ENCODE measurements at places on chromosomes 2 and 18. TPM values are rescaled to one million over a fixed set of nuclear protein-coding genes. Genes with fewer than 3 reads are reported as not detected.

The BCL11A gene
- 4.5 TPM for total RNA-seq

- no peak for DNase-seq
Observed at GRCh38 chr2:202545523-202545922, 89.2 kb upstream of the FAM117B start.

GRCh38 chr2:39290433-39290832 lies 46.7 kb upstream of the CDKL4 start:
- no peak for DNase-seq

The SOCS6 gene
- total RNA-seq = 17.0 TPM

DNA sequence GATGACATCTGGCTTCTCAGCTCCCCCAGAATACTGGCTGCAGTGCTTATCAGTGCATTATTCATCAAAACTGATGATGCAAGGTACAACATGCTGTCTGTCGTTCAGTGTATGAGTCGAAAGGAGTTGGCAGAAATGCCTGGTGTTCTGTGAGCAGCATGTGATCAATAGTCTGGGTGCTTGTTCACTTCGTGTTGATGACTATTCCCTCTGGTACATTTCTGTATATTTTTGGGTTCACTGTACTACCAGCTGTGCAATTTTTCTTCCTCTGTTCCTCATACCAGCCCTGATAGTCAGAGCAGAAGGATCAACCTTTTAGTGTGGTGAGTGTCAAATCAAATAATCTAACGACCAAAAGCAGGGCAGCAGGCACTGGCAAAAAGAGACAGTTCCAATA lies 59.0 kb upstream of the KLHL14 start:
- DNase-seq = no peak

GRCh38 chr2:166337932-166338331 lies 37.8 kb downstream of the SCN9A start:
- DNase-seq = no peak

DNA sequence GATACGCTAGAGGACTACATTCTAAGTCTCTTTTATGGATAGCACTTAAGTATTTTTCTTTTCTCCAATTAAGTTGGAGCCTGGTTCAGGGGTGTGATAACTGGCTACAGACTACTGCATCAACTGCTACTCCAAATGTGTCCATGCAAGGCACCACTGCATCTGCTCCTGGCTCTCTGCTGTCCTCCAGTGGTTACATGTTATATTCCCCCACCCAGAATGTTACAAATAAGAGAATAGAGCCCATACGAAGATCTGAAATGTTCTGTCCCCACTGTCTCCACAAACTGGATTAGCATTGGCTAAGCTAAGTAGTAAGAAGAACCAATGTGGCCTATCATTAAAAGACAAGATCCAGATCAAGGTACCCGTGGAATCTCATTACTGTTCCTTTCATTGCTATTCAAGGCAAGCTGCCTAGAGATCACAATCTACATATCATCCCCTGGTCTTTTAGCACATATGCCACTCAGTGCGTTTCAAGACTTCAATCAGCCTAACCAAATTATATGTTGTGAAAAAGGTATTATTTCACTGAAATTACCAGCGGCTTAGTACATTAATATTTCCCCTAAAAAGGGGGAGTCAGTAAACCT lies 308.3 kb upstream of the SLC8A1 start:
- DNase-seq = peak; percentile 19

DNA sequence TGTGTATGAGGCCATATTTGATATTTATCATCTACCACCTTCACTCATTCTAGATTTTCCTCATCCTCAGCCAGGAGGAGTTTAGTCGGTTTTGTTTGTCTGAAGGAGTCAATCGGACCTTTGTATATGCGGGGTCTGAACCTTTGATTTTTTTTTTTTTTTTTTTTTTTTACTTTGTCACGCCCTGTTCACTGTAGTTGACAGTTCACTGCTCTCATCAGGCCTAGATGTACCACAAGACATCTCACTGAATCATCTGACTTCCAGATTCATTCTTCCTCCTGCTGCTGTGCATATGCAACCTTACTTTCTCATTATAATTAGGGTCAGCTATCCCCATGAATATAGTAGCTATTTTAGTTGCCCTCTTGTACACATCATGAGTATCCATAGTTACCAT lies 133.2 kb downstream of the ARHGAP15 start:
- DNase-seq = no peak

DNA sequence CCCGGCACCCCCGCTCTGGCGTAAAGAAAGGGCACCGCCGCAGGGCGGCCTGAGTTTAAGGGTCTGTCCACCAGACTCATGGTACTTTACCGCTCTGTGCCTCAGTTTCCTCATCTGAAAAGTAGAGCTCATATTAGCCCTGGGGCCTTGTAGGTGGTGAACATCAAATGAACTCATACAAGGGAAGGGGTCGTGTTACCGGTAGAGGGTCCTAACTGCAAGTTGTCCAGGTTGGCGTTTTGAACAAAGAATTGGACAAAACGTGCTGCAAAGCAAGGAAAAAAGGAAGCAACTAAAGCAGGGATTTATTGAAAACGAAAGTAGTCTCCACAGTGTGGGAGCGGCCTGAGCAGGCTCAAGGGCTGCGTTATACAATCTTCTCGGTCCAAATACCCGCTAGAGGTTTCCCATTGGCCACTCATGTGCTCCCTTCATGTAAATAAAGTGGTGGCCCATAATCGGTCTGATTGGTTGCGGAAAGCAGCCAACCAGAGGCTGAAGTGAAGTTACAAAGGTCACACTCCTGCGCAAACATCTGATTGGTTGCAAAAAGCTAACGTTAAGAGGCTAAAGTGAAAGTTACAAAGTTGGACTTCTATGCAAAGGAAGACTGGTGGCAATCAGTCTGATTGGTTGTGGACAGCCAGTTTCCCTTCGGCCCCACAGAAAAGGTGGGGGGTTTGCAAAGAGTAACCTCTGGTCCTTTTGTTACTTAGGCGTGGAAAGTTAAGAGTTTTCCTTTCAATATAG lies 80.7 kb upstream of the LDLRAD4 start:
- no peak for DNase-seq

The UPP2 gene
- total RNA-seq = not detected

The NEURL3 gene
- total RNA-seq = 1.2 TPM

The IWS1 gene
- 98.3 TPM for total RNA-seq

The TMEM37 gene
- total RNA-seq = not detected

DNA sequence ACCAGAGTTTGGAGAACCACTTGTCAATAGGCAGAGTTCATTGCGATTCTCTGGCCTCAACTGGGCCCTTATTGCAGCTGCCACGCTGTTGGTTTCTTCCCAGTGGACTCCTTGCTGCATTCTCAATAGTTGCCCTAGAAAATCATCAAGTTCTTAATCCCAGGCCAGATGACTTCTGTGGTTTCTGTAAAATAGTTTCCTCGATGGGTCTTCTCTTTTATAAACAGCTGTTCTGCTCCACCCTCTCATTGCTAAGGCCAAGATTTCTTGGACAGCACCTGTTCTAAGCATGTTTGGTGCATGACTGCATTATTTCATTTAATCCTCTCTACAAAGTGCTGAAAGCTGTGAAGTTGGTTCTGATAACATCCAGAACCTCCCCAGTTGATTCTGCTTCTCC lies 131.0 kb downstream of the BCL2L11 start:
- no peak for DNase-seq

DNA sequence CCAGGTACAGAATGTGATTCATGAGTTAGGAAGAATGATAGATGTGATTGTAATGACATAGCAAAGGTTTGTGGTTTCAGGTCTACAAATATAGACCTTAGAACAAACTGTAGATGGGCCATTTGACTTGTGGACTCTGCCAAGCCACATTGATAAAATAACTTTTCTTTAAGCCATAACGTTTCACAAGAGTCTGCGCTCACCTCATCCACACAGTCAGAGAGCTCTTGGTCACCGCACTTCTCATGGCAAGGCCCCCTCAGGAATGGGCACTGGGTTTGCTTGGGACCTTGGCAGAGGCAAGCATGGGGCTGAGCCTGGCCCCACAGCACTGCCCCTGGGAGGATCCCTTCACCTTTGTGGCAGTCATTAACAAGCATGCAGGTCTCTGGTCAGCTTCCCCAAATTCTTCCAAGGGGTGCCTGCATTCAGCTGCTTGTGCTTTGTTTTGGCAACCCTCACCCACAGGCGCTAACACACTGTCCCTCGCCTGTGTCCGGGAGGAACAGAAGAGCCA lies 14.0 kb downstream of the ARMC9 start:
- no peak for DNase-seq

GRCh38 chr2:210195101-210195852 lies 24.1 kb upstream of the KANSL1L start:
- peak; percentile 14 for DNase-seq

GRCh38 chr18:57475408-57475807 lies 40.2 kb downstream of the ONECUT2 start:
- DNase-seq = no peak

DNA sequence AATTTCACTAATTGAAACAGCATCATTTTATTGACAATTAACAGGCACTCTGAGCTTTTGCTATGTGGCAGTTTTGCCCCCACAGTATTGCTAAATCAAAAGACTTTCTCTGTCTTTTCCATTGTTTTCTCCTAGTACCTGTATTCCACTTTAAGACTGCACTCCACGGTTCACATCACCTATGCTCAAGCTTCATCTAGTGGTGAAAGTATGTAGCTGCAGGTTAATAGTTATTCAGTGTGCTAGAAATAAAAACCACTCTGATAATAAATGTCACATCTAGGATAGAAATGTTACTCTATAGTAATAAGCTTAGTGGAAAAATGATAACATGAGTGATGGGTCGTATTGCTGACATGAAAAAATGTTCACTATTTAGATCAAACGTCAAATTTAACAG lies 24.6 kb downstream of the ARL6IP6 start:
- no peak for DNase-seq

GRCh38 chr18:21398121-21398520 lies 156.1 kb downstream of the GREB1L start:
- DNase-seq = no peak

DNA sequence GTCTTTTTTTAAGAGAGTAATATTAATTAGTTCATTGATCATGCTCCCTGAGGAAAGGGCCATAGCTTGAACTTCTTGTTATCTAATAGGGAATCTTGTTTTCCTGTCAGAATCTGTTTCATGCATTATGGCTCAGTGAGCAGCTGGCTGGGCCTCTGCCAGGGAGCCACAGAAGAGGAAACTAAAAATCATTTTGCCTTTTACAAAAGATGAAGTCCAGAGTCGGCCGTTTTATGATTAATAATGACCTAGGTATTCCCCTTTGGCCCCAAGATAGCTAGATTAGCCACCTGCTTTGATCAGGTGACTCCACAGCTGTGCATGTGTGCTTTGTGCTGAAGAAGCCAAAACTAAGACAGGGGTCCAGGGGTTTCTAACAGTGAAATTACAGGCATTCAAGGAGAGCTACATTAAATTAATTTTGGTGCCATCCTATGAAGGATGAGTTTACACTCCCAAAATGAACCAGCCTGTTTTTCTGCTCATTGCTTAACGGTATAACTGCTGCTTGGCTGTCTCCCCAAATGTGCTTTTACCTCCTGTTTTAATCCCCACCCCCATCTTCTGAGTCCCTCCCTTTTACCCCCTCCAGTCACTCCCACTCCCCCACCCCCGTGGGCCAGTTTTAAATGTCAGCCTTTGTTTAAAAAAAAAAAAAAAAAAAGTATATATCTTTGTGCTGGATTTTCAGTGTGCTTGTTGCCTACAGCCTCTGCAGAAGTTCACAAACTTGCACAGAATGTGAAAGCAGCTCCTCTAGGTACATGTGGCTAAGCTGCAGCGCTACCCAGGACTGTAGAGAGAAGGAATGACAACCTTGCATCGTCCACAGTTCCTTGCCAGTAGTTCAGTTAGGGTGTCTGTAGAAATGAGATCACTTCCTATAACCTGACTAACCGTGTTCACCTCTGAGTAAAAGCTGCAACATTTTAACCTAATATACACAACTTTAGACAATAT lies 93.1 kb downstream of the CABLES1 start:
- DNase-seq = no peak

DNA sequence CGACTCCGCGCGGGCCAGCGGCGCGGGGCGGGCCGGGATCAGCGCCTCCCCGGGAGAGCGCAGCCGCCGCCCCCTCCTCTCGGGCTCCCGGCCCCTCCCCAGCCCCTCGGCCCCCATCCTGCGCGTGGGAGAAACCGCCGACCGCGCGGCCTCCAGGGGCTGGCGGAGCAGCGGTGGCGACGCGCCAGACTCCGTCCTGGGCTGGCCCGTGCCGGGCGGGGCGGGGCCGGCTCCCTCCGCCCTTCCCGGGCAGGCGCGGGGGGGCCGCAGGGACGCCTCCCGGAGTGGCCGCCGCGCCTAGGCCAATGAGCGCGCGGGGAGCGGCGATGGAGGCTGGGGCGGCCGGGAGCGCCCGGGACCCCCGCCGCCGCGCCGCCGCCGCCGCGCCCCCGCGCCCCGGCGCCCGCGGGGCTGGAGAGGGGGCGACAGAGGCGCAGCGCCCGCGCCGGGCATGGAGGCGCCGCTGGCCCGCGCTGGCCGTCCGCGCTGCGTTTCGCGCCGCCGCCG lies 49.1 kb downstream of the KCNIP3 start:
- peak; percentile 80 for DNase-seq

The SCN1A gene
- not detected for total RNA-seq

GRCh38 chr18:61606759-61607158 lies 273.5 kb downstream of the CDH20 start:
- peak; percentile 94 for DNase-seq

DNA sequence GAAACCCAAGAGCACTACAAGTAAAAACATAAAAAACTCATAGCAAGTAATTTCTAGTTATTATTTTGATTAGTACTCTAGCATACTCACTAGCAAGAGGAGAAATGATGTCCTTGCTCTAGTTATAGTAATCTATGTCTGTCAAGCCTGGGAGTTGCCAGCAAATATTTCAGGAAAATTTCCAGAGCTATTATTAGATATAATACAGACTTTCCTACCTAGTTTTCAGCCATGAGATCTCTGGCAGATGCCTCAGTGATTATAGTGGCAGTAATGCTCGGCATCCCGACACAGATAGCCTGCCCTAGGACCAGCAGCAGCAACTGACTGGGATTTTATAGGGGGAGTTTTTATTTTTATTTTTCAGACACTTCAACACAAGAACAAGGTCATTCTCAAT lies 224.4 kb downstream of the ZNF385B start:
- no peak for DNase-seq

DNA sequence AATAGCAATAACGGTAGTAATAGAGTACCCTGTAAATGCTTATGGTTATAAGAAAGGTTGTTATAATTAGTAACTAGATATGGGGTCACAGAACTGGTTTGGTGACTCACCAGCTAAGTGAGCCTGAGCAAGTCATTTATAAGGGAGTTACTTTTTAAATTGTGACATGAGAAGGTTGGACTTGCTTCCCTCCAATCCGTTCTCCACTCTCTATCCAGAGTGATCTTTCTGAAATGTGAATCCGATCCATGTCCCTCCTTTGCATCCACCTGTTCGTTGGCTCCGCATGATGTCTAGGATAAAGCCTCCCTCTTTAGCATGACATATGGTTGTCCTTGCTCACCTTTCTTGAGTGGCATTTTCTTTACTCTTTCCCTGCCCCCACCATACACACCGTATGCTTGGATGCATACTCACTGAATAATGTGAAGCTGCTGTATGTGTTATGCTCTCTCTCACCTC lies 83.1 kb downstream of the CDC42EP3 start:
- DNase-seq = peak; percentile 77

- peak; percentile 14 for DNase-seq
Observed at GRCh38 chr2:197113275-197113711, 186.8 kb upstream of the PGAP1 start.

GRCh38 chr18:62484941-62485340 lies 37.9 kb upstream of the ZCCHC2 start:
- no peak for DNase-seq

All from Daoy (cell line).